Mucosa of descending colon (tissue), 3 donors: ENCODE measurements at places on chromosomes 13 and 19.

DNA sequence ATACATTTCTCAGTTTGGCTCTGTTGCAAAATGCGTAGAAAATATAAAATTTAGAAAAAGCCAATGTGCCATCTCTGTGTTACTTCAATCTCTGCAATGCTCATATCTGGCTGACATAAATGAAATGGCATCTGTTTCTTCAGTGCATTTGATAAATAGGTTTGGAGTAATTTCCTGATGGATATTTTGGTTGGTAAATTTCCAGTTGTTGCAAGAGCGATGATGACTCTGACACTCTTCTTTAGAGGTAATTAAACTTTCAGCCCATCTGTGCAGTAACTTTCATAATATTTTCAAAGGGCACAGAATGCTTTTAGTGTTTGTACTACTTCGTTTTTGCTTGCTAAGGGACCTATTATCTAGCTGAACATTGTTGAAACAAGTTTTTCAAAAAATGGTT, 1286.4 kb downstream of the PCDH9 start:
- DNase-seq: no peak

DNA sequence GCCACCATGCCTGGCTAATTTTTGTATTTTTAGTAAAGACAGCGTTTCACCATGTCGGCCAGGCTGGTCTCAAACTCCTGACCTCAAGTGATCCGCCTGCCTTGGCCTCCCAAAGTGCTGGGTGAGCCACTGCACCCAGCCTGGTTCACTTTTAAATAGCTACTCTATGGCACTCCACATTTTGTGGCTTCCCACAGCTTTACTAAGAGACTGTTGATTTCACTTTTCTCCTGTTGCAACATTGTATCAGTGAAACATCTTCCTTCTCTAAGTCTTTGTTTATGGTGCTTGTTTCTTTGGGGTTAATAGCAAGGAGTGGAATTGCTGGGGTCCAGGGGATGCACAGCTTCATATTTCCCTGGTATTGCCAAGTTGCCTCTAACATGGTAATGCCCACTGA, 12.3 kb downstream of the TMEM38A start:
- DNase-seq: no peak

DNA sequence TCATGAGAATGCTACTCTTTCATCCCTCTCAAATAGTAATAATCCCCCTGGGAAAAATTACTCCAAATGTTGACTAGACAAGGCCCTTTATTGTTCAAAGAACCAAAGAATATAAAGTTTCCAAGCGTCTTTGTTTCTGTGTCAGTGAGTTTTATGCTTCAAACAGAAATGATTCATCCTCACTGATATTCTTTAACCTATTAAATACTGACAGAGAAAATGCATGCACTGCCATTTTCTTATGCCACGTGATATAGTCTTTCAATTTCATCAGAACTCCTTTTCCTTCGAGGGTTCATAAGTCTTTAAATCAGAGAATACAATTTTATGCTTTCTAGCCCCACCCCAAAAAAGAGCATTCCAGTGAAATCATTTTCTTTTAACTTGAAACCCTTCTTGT, 211.6 kb downstream of the SHISA2 start:
- no peak for DNase-seq

- no peak for DNase-seq
Observed at GRCh38 chr13:112833551-112834257, 135.3 kb upstream of the MCF2L start.

DNA sequence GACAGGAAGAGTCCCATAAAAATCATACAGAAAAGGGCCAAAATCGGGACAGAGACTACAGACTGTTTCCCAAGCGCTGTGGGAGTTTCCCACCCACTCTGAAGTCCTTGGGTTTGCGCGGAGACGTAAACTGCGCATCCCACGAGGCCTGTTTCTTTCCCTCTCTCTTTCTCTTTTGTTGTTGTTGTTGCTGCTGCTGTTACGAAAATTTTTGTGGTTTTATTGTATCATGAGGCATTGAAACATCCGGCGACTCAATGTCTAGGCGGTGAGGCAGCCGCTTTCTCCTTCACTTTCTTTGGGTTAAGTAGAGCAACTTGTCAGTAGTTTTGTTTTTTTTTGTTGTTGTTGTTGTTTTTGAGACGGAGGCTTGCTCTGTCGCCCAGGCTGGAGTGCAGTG, 1.6 kb upstream of the PPP1R12C start:
- DNase-seq: no peak

GRCh38 chr19:31307071-31307669, 42.1 kb downstream of the TSHZ3 start:
- no peak for DNase-seq
